ENCODE measurements at places on chromosomes 11 and 22.
A peak's percentile ranks its signal among the peaks of the same experiment; 100 is the strongest.

GRCh38 chr11:115222218-115222862, 281.9 kb downstream of the CADM1 start:
- no peak for DNase-seq

DNA sequence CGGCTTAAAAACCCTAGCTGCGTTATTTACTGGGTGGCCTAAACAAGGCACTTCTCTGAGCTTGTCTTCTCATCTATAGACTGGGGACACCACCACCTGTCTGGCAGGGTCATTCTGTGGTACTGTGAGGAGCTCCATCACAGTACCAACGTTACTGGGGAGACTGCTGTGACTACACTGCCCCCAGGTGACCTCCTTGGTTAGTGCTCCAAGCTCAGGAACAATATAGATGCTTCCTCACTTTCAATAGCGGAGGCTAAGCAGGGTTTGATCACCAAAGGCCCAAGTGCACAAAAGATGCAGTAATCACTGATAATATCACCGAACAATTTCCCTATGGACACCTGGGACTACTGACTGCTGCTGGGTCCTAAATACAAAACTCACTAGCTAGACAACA, 18.8 kb downstream of the PRPF19 start:
- no peak for DNase-seq

DNA sequence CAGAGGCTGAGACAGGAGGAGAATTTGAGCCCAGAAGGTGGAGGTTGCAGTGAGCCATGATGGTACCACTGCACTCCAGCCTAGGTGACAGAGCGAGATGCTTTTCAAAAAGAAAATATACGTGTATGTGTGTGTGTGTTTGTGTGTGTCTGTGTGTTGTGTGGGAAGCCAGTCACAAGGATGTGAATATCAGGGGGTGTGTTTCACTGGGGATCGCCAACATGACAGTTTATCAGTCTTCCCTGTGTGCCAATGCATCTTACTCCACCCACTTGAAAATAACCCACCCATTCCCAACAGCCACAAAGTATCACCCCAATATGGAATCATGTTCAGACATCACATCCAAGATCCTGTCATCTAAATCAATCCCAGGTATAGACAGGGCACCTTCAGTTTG, 10.4 kb upstream of the APOBEC3B start:
- no peak for DNase-seq

GRCh38 chr11:93028960-93029522, 59.6 kb downstream of the MTNR1B start:
- DNase-seq: no peak

GRCh38 chr11:76005756-76006155, 190.7 kb downstream of the UVRAG start:
- no peak for DNase-seq

DNA sequence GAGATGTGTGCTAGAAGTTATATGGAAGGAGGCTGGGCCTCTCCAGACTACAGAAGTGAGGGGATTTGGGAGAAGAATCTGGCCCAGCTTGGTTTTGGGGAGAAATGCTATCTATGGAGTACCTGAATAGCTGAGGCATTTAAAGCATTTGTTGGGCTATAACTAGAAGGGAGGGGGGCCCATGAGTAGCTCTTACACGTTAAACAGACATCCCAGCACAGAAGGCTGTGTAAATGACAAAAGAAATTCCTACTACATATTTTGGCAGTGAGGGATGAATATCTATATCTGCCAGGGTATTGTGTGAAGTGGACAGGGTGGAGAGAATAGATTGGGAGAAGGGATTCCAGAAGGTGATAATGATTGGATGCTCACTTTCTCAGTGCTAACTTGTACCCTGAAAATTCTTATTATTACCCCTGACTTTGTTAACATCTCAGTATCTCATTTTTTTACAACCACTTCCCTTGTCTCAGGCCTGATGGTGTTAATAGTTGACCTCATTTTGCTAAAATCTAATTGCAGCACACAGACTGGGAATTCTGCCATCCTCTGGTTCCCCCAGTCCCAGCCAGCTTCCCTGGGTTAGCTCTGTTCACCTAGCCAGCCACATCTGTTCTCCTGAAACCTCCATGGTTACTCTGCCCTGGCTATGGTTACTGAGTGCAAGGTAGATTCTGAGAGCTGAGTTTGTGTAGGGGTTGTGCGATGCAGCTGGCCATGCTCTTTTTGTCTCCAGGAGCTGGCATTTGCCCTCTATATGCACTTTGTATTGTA, 28.8 kb upstream of the RRM1 start:
- no peak for DNase-seq

DNA sequence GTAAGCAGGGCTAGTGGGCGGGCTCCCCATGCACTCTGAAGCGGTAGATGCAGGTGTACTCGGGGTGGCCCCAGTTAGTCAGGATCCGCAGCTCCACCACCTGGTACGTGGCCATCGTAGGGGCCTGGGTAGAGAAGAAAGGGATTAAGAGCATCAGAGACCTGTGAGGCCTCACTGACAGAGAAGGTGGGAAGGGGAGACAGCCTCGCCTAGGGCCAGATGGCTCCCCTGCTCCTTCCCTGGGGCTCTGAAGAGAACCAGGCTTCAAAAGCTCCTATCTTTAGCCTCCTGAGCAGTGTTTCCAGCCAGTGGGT, 19.6 kb downstream of the SUN2 start:
- DNase-seq: no peak

GRCh38 chr22:26546282-26546681, 34.0 kb upstream of the TFIP11 start:
- DNase-seq: no peak

DNA sequence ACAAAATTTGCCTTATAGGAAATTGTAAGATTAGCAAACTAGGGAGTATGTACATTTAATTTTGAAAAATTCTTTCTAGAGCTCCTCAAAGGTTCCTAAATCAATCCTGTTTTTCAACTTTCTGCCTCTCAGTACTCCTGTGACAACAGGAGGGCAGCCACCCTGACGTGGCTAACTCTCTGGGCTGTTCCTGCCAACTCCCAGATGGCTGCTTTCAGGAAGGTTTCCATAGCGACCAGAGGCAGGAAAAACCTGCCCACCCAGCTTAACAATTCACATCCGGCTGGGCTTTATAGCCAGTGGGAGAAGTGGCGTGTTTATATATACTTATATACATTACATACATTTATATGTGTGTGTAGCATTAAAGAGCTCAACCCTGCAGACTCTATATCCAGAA, 26.5 kb downstream of the SGSM3 start:
- no peak for DNase-seq

DNA sequence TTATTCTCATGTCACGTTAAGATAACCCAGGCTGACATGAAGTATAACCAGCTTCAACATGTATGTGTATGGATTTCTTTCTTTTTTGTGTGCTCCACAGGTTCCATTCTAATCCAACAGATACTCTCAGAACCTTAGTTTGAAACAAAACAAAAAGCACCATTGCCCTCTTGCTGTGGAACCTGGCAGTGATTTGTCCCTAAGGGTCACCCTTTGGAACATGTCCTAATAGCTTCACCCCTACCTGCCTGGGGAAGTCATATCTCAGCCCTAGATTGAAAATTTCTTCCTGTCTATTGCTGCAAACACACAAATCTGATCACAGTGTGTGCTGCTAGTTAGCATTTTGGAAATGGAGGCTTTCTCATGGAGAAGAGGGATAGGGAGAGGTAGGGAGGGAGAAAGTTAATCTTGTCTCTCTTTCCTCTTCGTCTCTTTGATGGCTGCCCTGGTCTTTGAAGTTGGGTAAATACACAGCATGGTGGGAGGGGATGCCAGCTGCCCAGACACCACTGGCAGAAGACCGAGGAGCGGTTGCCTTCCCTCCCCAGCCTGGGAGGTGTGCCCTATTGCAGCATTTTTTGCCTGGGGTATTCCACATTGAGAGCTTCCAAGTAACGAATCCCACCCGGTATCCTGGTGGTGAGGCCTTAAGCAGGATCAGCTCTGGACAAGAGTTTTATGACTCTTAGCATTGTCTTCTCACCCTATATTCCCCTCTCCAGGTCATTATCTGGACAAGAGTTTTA, 11.6 kb upstream of the CADM1 start:
- DNase-seq: no peak

DNA sequence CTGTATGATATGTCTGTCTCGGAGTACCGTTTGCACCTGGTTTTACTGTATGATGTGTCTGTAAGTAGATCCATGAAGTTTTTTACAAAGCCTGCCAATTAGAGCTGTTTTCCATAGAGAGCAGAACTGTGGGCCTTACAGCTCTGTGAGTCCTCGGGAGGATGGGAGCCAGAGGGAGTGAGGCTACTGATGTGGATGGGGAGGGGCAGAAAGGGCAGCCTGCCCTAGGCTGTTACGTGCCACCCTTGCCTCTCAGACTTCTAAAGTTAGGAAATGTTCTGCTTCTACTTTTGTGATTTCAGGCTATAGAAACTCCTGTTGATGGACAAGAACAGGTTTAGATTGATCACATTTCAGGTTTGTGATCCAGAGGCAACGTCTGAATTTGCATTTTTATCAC, 105.2 kb downstream of the PPP6R3 start:
- no peak for DNase-seq

DNA sequence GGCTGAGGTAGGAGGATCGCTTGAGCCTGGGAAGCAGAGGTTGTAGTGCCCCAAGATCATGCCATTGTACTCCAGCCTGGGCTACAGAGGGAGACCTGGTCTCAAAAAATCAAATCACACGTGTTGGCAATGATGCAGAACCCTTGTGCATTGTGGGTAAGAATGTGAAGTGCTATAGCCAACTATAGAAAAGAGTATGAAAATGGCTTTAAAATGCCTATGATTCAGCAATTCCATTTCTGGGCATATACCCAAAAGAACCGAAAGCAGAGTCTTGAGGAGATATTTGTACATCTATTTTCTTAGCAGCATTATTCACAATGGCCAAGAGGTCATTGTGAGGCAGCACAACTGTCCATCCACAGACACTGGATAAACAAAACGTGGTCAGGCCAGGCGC, 2.6 kb upstream of the FADS3 start:
- DNase-seq: no peak

DNA sequence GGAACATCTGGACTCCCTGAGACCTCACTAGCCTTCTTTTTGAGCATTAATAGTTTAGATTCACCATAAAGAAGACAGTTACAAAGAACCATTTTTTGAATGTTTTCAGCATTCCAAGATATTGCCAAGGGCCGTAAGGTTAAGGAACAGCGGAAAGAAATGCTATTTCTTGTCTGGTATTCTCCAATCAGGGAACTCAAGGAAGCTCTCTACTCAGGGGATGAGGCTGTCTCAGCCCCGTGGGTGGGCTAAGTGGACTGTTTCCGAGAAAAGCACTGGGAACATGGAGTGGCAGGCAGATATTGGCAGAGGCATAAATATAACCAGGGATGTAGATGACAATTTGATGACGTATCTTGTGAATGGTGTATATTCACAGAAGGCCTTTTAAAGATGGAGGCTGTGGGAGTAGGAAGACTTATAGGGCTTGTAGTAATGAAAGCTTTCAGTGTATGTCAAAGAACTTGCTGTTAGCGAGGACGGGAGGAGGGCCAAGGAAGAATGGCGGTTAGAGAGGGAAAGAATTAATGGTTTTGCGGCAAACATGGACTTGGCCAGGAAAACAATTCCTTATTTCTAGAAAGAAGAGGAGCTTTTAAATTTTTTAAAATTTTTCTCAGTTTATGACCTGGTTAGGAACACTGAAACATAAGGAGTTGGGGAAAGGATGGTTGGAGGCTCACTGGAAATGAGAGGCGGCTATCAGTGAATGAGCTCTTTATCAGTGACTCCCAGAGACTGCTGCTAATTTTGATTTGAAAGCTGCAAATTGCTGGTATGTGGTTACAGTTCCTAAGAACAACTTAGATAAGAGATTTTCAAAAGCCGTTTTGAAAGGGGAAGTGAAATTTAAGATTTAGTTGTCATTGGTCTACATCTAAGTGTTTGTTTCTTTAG, 64.6 kb downstream of the ST3GAL4 start:
- no peak for DNase-seq

- no peak for DNase-seq
These were observed 22.5 kb downstream of the GAS2 start for GRCh38 chr11:22688914-22689313.

DNA sequence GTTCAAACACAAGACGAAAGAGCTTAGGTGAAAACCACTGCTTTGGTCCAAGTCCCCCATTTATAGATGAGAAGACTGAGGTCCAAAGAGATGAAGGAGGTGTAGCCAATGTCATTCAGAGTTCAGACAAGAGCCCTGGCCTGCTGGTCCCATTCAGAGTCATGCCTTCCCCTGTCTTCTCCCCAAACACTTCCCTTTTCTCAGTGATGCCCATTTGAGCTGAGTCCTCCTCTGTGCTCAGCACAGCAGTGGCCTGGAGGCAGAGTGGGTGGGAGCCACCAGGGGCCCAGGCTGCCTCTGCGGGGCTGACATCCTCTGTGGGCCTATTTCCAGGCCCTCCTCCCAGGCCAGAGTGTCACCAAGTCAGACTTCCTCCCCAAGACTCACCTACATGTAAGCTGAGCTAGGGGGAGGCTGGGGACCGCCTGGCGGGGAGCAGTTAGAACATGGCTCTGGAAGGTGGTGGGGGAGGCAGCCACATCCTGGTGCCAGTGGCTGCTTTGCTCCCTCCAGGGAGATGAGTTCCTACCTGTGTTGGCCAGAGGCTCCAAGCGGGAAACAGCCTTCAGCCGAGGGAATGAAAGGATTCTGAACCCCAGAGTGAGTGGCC, 22.4 kb upstream of the LRRC10B start:
- DNase-seq: no peak

DNA sequence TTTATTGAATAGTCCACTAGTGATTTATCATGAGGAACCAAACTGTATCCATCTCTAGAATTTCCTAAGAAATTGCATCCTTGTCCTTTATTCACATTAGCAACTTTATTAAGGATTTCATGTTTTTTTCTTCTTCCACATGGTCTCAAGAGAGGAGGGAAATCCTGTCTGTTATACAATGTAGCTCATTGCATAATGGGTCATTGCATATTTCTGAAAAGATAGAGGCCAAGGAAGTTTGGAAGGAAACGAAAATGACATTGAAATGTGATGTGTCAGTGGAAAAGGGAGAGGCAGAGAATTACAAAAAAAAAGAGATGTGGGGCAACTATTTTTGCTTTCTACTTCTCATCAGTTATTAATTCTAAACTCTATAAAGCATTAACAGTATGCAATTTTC, 353.1 kb downstream of the METTL15 start:
- no peak for DNase-seq

- peak; percentile 85 for DNase-seq
These were observed 768 bp upstream of the CDKN1C start for GRCh38 chr11:2886191-2886894.

GRCh38 chr11:114889594-114890011, 211.3 kb downstream of the NXPE2 start:
- no peak for DNase-seq

GRCh38 chr11:14007566-14007965, 45.0 kb downstream of the SPON1 start:
- no peak for DNase-seq

- DNase-seq: peak; percentile 83
These were observed 15.2 kb upstream of the CDC42EP1 start for GRCh38 chr22:37544955-37545702.
